NCI-H187 (cell line): ENCODE measurements at places on chromosomes 3 and 15.

DNA sequence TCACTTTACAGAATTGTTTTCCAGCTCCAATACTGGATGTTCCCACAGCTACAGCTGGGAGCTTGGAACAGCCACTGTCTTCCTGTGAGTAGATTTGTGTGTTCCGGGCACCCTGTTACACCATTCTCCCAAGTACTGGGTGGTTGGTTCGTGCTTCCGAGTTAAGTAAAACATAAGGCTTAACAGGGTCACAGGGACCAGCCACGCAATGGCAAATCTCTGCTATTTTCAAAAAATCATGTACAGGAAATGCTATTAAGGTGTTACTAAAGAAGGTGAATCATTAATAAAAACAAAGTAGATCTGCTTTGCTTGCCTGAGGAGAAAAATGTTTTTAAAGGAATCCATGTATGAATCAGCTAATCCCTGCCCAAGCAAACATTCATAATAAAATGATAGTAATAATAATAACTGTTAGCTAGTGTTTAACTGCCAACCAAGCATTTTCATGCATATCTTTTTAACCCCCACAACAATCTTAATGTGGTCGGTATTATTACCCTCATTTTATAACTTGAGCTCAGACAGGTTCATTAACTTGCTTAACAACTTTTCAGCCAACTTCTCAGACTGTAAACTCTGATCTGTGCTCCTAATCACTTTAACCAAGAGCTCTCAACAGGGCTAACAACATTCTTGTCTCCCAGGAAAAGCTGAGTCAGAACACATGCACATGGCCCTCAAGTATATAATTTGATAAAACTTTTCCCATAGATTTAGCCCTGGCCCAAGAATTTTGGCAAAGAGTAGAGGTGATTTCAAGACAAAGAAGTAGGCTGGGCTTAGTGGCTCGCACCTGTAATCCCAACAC lies 2.7 kb upstream of the C2CD4A start:
- no peak for DNase-seq

DNA sequence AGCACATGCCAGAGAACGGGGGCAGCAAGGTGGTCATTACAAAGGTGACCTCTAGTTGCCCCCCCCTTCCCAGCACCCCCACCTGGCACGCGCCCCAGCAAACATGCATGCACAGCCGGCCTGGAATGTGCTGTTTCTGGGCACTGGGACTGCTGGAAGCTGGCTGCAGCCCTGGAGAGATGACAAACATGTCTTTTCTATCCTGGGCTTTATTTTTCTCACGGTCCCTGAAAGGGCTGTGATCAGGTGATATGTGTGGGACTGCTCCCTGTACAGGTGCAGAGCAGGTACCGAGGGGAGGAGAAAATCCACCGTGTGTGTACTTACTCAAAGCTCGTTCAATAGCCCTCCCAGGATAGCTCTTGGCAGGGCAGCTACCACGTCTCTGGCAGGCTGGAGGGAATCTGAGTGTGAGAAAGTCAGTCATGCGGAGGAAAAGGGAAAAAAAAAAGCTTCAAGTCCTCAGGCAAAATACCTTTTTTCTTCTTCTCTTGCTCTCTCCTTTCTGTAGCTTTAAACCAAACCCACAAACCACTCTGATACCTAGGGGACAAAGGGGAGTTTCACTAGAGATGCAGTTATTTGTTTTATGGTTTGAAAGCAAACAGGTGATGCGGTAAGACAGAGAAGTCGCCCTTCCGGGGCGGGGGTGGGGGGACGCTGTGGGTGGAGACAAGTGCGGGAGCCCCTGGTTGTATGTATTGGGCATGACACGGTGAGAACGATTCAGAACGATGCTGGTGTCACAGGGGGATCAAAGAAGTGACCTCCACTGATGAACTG lies 5.0 kb upstream of the HES1 start:
- peak; percentile 53 for DNase-seq

GRCh38 chr3:132055872-132056271 lies 21.1 kb upstream of the CPNE4 start:
- no peak for DNase-seq

- DNase-seq = no peak
Observed at GRCh38 chr3:196792771-196793170, 53.1 kb downstream of the PAK2 start.

DNA sequence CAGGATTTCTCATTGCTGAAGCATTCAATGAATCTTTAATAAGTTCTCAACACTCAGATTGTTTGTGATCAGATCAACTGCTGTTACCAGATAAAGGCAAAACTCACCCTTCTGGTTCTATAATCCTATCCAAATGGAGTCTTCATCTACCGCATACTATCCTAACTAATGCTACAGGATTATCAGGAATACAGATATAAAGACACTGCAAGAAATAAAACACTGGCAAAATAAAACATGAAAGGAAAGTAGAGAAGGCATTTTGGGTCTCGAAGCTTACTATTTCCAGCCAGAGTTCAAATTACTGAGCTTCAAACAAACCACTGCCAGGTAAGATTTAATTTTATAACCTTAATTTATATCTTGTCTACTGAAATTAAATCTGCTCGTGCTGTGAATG lies 524 bp downstream of the CHRM5 start:
- no peak for DNase-seq

- DNase-seq = no peak
Observed at GRCh38 chr3:157317895-157318294, 118.8 kb upstream of the PTX3 start.

DNA sequence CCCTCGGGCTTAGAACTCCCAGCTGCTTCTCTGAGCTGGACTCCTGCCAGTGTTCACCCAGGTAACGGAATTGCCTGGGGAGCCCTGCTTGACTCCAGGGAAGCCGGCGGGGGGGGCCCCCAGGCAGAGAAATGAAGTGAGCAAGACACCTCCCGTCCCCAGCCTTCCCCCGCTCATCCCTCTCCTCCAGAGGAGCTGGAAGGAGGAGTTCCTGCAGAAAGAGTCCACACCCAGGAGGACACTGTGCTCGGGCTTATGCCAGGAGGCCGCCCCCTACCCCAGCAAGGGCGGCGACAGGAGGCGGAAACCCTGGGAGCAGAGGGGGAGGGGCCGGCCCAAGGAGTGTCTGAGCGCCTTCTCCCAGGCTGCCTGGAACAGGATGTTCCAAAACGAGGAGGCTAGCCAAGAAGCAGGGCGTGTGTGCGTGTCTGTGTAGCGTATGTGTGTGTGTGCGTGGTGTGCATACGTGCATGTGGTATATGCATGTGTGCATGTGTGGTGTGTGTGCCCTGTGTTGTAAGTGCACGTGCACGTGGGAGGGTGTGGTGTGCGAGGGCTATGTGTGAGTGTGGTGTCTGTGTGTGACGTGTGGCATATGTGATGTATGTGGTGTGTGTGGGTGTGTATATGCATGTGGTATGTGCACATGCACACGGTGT lies 511.3 kb downstream of the SHQ1 start:
- DNase-seq = peak; percentile 20

GRCh38 chr3:50028346-50028745 lies 60.4 kb upstream of the RBM5 start:
- no peak for DNase-seq

DNA sequence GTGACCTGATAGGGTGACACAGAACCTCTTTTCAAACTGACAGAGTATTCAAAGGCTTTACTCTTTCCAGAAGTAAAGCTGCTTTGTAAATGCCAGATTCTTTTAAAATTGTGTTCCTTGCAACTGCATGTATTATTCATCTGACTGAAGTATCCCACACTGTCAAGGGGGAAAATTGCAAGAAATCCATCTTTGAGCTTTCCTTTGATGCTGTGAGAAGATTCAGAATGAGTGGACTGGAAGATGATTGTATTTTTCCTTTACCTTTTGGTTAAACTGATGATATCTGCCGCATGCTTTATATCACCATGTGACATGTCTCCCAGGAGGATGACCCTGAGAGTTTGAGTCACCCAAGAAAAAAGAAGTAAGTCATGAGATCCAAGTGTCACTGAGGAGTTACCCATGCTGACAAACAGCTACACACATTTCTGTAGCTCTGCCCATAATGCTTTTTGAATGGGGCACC lies 250.8 kb upstream of the CBLB start:
- no peak for DNase-seq

GRCh38 chr3:47871389-47871788 lies 68.5 kb downstream of the DHX30 start:
- no peak for DNase-seq

DNA sequence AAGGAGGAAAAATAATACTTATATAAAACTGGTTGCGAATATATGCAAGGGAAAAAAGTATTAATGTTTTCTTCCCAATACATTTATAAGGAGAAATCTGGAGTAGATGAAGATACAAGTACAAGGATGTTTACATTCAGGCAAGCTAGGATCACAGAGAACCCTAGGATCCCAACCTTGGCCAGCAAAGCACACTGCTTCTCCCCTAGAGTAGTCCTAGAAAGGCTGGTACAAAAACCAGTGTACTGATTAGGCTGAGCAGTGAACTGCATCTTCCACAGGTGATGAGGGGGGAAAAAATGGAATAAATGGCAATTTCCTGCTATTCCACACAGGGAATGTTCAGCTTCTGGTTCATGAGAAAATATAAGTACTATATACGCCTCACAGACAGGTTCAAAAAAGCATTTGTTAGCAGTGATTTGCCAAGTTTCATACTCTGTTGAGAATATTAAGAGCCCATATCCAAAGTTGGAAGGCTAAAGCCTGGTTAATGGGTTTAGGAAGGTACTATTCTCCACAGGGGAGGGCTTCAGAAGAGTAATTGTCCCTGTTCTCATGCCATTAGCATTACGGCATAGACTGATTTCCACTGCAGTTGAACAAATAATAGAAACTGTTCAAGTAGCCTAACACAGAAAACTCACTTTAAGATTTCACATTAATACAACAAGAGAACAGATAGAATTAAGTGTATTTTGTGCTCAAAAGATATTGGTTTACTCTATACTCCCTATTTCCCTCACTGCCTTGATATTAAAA lies 10.4 kb upstream of the NMB start:
- no peak for DNase-seq

DNA sequence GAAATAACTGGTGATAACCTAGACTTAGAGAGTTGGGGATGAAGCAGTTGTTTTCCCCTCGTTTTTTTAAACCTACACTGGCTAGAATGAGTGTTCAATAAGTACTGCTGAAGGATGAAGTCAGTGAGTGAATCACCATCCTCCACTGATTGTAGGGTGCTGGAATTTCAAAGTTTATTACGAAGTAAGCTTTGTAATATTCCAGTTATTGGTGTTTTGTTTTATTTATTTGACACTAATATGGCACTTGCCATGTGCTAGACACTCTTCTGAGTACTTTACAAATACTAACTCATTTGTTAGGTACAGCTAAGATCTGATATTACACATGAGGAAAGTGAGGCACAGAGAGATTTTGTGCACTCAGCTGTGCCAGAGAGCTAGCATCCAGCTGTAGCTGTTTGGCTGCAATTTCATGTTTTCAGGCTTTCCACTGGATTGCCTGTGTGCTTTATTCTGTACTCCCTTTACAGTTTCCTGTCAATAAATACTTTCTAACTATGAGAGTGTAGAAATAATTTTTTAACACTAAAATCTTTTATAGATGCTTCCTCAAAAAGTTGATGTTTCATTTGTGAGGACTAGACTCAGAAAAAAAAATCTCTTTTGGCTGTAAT lies 5.8 kb downstream of the MAP2K5 start:
- DNase-seq = no peak

GRCh38 chr3:136728918-136729317 lies 23.3 kb downstream of the STAG1 start:
- no peak for DNase-seq

DNA sequence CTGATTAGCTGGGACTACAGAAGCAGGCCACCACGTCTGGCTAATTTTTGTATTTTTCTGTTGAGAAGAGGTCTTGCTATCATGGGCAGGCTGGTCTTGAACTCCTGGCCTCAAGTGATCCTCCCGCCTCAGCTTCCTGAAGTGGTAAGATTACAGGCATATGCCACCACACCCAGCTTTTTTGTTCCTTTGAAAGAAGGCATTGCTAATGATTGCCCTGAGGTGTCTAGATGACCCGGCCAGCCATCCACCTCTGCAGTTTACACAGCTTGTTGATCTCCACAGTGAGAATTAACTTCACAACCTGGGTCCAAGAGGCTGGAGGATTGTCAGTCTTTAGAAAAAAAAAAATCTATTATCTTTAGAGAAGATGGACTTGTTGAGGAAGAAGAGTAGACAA lies 58.7 kb downstream of the SMAD3 start:
- no peak for DNase-seq

DNA sequence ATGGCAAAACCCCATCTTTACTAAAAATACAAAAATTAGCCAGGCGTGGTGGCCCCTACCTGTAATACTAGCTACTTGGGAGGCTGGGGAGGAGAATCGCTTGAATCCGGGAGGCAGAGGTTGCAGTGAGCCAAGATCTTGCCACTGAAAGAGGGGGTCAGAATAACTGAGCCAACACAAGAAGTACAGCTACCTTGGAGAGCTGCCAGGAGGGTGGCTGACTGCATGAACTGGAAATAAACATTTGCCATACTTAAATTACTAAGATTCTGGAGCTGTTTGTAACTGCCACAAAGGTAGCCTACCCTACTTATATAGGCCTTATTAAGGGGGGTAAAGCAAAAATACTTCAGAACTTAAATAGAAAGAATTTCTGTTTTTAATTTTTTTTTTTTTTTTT lies 15.4 kb upstream of the PIK3CB start:
- no peak for DNase-seq

- DNase-seq = no peak
Observed at GRCh38 chr3:186472456-186473008, 71.6 kb downstream of the CRYGS start.
